Muscle of arm (tissue), 14 donors: ENCODE measurements at places on chromosomes 3 and 15.

DNA sequence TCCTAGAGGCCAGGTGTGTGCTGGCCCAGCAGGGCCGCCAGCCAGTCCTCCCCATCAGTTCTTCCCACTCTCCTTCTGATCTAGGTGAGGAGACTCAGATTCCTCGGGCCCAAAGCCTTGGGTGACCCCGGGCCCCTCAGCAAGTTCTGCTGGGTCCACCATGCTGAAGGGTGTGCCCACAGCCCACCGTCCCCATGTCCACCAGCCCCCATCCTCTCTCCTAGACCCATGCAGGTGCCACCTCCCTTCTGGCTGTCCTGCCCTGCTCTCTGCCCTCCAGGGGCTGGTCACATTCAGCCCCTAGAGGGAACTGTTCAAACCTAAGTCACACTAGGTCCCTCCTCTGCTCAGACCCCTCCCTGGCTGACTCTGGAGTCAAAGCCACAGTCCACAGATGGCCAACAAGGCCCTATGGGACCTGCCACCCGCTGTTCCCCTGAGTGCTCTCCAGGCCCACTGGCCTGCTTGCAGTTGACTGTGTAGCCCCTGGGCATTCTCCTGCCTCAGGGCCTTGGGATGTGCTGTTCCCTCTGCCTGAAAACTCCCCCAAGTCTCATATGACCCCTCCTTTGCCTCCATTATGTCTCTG is 878 bp upstream of the TLR9 start:
- no peak for DNase-seq

- DNase-seq = no peak
Observed at GRCh38 chr3:72176537-72177041, 391.6 kb upstream of the PROK2 start.

DNA sequence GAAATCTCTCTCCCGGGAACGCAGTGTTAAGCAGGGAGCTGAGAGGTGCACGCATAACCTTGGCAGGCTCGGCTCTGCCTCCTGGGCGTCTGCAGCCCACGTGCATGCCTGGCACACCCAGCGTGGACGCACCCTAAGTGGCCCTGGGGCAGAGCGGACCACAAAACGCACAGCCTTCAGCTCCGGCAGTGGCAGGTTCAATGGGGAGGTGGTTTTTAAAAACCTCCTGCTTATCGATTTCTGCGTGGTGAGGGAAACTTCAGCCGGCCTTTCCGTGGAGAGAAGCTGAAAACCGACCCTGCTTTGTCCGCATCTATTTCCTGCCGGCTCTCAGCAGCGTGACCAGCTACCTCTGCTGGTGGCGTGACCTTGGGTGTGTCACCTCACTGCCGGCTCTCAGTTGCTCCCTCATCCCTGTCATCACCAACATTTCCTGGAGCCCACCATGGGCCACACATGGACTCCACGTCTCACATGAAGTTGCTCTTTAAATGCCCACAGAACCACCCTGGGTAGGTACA is 134.8 kb upstream of the MEF2A start:
- no peak for DNase-seq

GRCh38 chr3:125670945-125671344 is 75.6 kb upstream of the OSBPL11 start:
- DNase-seq = no peak

DNA sequence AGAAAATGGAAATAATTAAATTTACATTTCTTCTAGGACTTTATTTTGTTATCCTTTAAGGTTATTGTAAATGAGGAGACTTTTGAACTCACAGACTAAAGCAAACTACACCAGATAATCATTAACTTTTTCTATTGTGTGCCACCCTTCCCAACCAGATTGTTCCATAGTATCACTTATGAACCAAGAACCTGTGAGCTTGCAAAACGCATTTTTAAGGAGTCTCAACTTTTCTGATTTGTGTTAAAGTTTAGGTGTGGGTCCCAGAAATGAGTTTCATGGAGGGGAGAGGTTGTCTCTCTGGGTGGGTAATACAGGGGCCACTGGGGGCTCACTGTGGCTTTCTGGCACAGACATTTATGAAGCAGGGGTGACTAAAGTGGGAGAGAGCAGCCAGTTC is 75.7 kb downstream of the IGF1R start:
- no peak for DNase-seq

DNA sequence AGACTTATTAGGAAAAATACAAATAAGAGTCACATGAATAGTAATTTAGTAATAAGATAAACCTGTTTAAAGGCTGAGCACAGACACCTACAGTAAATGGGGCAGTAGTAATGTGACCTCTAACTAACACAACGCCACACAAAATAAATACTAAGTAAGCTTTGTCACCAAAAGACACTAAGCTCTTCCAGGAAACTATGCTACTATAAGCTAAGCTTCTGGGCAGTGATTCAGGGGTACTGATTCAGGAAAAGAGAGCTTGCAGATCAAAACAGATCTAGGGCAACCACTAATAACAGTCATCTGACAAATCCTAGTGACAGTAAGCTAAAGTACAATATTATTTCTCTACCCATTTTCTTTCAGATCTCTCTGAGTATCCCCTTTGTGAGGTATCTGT is 68.8 kb downstream of the PLOD2 start:
- DNase-seq = no peak

- DNase-seq = peak; percentile 83
Observed at GRCh38 chr15:33126559-33127290, 67.8 kb downstream of the FMN1 start.

- no peak for DNase-seq
Observed at GRCh38 chr3:46321461-46322104, 32.3 kb upstream of the CCR2 start.

- DNase-seq = peak; percentile 13
Observed at GRCh38 chr3:94234177-94234788, 171.4 kb downstream of the NSUN3 start.

GRCh38 chr3:9248522-9249271 is 749 bp downstream of the SRGAP3 start:
- no peak for DNase-seq

DNA sequence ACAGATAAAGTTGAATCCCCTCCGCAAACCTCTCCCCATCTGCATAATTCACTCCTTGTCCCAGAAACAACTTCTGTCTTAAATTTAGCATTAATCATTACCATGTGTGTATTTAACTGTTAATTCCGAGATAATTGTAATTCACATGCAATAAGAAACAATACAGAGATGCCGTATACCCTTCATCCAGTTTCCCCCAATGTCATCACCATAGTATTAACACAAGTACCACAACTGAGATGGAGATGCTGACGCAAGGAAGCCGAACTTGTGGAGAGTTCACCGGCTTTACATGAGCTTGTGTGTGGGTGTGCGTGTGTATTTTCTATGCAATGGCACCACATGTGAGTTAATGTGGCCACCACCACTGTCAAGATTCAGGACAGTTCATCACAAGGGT is 39.6 kb upstream of the SEC13 start:
- DNase-seq = no peak

- no peak for DNase-seq
Observed at GRCh38 chr3:181724192-181724965, 12.7 kb downstream of the SOX2 start.

DNA sequence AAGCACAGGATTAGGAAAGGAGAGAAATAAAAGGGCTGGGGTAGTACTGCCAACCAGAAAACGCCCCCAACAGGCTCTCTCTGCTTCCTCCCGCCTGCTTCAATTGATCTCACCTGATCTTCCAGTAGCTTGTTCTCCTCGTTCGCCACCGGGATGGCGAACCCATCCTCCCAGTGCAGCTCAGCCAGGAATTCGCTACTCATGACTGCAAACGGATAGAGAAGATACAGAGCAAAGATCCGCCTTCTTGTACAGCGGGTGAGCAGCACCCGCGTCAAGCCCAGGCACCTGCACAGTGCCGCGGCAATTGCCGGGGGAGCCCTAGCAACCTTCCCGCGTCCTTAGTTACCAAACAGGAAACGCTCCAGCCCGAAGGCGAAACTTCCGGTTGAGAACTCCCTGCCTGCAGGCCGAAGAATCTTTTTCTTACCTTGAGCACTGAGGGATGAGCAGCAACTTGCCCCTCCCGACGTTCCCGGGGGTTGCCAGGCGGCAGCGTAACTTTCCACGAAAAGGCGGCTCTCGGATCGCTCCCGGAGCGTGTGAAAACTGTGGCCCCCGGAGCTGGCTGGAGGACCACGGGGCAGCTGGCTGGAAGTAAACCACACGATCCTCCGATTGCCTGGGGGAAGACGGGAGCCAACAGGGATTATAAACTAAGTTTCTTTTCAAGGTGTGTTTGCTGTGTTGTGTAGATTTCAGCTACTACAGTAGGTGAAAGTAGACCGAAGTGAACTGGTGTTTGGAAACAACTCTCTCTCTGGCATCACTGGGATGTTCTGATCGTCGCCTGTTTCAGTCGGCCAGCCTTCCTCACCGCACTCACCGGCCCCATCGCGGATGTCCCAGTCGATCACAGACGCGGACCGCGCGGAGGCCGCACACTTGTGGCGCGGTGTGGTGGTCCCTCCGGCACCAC is at the start of gene CCDC39:
Gene CCDC39 (minus strand): TSS at position 312 of the 919 bp plus-strand sequence. CDS start 109 bp downstream, at position 203.
- DNase-seq = peak; percentile 51

DNA sequence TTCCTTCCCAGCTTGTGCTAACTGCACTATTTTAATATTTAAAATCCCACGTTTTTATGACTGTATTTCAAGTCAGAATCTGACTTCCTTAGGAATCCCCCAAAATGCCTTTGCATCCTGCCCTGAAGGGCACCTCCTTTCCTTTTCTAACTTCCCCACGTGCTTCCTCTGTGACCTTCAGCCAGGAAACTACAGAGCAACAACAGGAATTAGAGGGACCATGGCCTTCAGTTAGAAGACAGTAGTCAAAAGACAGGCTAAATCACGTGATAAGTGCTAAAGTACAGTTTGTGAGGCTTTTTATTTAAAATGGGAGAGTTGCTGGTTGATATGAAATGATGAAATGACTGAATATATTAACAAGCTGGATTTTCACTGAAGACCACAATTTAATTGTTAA is 11.8 kb upstream of the ABHD10 start:
- DNase-seq = no peak

- peak; percentile 33 for DNase-seq
Observed at GRCh38 chr3:185021256-185021655, 131.6 kb downstream of the C3orf70 start.

- no peak for DNase-seq
Observed at GRCh38 chr3:194885766-194886165, 200.1 kb downstream of the FAM43A start.

DNA sequence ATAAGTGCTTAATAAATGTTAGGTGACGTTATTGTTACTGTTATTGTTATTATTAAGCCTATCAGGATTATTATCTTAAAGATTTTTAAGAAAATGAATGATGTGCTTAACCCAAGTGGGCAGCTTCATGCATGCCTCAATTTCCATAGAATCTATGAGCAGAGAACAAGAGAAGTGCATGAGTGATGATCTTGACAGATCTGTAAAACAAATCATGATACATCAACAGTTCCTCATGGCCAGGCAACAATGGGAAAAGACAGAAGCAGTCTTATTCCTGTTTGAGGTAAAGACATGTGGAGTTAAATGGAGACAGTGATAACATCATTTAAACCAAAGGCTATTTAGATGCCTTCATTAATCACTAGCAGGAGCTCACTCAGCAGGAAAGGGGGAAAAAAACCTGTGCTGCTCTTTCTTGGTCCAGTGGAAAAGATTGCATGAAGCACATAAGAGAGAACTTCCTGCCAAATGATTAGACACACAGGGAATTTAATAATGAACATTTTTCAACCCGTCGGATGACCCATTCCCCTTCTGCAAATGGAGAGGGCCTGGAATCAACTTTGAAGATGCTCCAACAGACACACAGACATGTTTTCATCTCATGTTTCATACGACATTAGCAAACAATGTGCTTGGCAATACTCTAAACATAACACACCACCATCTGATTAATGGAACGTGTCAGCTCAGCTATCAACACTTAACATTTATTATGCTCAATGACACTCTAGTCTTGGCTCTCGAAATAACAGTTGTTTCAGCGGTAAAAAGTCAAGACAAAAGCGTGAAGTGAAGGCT is 212.2 kb upstream of the LRRN1 start:
- DNase-seq = peak; percentile 51

- DNase-seq = no peak
Observed at GRCh38 chr3:46350262-46350565, 3.7 kb upstream of the CCR2 start.

DNA sequence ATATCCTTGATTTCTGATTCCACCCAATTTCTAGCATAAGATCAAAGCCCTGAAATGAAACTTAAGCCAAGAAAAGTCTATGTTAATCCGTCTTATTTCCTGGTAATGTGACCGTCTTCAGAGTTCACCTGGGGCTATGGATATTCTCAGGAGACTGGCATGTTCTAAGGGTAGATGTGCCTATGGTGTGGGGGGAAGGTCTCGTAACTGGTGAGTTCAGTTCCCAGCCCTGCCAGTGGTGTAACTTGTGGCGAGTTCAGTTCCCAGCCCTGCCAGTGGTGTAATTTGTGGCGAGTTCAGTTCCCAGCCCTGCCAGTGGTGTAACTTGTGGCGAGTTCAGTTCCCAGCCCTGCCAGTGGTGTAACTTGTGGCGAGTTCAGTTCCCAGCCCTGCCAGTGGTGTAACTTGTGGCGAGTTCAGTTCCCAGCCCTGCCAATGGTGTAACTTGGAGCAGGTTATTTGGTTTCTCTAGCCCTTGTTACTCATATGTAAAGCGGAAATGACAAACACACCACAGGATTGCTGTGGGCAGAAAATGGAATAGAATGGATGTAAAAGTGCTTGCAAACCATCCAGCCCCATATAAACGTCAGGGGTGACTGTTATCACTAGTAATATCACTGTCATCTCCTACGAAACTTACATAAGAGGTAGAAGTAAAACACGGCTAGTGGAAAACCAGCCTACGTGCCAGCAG is 30.4 kb downstream of the SLC51A start:
- DNase-seq = no peak

- DNase-seq = no peak
Observed at GRCh38 chr3:136937851-136938250, 19.9 kb upstream of the IL20RB start.

- no peak for DNase-seq
Observed at GRCh38 chr15:66866656-66867055, 164.6 kb downstream of the SMAD6 start.

DNA sequence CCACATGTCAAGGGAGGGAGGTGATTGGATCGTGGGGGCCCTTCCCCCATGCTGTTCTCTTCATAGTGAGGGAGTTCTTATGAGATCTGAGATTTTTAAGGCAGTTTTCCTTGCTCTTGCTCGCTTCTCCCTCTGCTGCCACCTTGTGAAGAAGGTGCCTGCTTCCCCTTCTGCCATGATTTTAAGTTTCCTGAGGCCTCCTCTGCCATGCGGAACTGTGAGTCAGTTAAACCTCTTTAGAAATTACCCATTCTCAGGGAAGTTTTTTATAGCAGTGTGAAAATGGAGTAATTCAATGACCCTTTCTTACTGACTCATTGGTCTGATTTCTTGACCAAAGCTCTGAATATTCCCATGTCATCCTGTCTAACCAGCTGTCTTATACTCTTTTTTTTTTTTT is 484.4 kb upstream of the TPRG1 start:
- DNase-seq = no peak

- peak; percentile 55 for DNase-seq
Observed at GRCh38 chr15:73851689-73852088, 21.7 kb upstream of the TBC1D21 start.

DNA sequence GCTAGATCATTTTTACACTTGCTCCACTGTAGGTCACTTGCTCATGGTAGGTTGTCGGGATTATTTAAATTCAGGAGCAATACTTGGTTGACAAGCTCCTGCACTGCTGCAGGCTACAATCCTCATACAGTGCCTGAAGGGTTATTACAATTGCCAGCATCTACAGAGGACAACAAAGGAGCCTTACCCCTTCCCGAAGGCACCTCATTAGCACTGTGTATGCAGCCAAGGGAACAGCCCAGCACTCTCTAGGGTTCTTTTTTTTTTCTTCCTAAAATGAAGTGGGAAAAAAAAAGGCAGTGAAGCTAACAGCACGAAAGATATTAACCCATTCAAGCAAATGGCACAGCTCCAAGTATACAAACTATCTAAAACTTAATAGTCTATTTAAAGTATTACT is 142.7 kb downstream of the ULK4 start:
- no peak for DNase-seq
